ENCODE measurements at places on chromosomes 7 and 10. TPM values are rescaled to one million over a fixed set of nuclear protein-coding genes. Genes with fewer than 3 reads are reported as not detected.

The CCL24 gene
- total RNA-seq = 0.67 TPM

The LRRD1 gene
- total RNA-seq = not detected

- DNase-seq = no peak
Observed at GRCh38 chr10:649798-650440, 39.5 kb downstream of the DIP2C start.

DNA sequence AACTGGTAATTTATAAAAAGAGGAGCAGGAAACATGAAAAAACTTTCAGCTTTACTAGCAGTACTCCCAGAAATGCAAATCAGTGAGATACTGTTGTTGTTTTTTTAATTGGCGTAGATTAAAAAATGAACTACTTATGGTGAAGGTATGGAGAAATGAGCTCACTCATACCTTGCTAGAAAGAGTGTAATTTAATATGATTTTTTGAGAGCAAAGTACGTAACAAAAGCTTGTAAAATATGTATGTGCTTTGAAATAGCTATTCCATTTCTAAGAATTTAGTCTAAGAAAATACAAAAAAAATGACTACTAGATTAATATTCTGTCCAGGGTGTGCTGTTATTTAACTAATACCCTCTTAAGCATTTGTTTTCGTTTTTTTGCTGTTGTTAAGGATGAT lies 5.5 kb downstream of the CUL1 start:
- no peak for DNase-seq

DNA sequence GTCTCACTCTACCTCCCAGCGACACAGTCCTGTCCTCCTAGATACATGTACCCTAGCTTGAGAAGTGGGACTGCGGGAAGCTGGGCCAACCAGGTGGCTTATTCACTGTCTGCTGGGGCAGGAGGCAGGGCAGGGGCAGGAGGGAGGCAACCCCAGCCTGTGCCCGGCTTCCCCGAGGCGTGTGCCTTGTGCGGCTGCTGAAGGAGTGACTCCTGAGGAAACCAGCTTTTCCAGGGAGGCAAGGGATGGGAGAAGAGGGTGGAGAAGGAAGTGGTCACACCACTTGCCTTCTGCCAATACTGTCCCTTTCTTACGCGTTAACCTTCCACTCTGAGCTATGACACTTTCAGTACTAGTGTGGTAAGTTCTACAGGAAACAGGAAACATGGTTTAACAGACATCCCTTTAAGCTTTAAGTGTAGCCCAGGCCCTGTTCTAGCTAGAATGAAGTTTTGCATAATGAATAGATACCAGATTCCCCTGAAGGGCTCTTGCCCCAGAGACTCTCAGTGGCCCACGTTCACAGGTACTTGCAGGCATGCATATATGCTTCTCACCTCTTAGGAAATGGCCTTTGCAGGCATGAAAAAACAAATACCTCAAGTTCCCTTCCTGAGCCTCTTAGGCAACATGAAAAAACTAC lies 40.6 kb downstream of the SYPL1 start:
- no peak for DNase-seq

GRCh38 chr10:32413513-32413912 lies 32.4 kb upstream of the CCDC7 start:
- DNase-seq = no peak

- DNase-seq = no peak
Observed at GRCh38 chr7:40538281-40538680, 403.5 kb downstream of the SUGCT start.

All from sciatic nerve (tissue), 2 donors.